T-helper 17 cell (primary cell): ENCODE measurements at places on chromosomes 3 and 15.

DNA sequence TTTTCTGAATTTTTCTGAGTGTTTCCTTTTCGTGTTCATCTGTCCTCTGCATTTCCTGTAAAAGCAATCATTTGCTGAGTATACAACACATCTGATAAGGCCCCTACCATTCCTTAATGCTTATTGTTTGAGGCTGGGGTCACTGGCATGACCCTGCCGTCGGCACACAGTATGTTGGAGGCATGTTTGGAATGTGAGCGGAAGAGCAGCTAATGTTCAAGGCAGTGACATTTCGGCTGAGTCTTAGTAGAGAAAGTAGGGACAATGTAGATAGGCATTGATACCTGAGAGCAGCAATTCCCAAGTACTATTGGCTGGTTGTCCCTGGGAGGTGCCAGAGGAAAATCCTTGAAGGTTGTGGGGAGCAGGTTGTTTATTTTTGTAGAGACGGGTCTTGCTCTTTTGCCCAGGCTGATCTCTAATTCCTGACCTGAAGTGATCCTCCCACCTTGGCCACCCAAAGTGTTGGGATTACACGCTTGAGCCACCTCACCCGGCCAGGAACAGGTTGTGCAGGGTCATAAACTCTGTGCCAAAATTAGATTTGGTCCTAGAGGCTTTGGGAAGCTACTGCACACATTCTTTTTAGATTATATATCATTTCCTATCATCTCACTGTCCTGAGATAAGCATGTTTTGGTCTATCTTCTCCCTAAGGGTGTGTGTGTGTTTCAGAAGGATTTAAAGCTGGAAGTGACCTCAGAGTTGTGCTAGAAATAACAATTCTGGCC is 13.5 kb downstream of the PTPN23 start:
- H3K36me3 ChIP-seq, result no peaks in the 10 kb centered on the region
- DNase-seq, result no peak
- no peak overlapping the region for H3K4me3 ChIP-seq
- no peaks in the 10 kb centered on the region for H3K27me3 ChIP-seq

- H3K4me3 ChIP-seq, result no peak overlapping the region
- no peaks in the 10 kb centered on the region for H3K36me3 ChIP-seq
- H3K27me3 ChIP-seq, result peaks cover 10% of the 10 kb centered on the region
- H3K27ac ChIP-seq, result no peak overlapping the region
- no peak for DNase-seq
- no peaks in the 10 kb centered on the region for H3K4me1 ChIP-seq
These were observed 68.0 kb downstream of the PDZRN3 start for GRCh38 chr3:73556520-73557372.

- DNase-seq, result no peak
- no peak overlapping the region for H3K27ac ChIP-seq
- H3K4me3 ChIP-seq, result no peak overlapping the region
- H3K4me1 ChIP-seq, result peaks cover 10% of the 10 kb centered on the region
These were observed 136.0 kb upstream of the RAP2B start for GRCh38 chr3:153026026-153026425.

- H3K4me3 ChIP-seq, result no peak overlapping the region
- DNase-seq, result no peak
- peaks cover 5% of the 10 kb centered on the region for H3K4me1 ChIP-seq
- H3K27me3 ChIP-seq, result peaks cover 31% of the 10 kb centered on the region
- no peak overlapping the region for H3K27ac ChIP-seq
These were observed 39.6 kb upstream of the SEC13 start for GRCh38 chr3:10360478-10360877.

- no peaks in the 10 kb centered on the region for H3K36me3 ChIP-seq
- H3K4me1 ChIP-seq, result no peaks in the 10 kb centered on the region
- H3K27ac ChIP-seq, result no peak overlapping the region
- DNase-seq, result no peak
These were observed 253.8 kb upstream of the COL8A1 start for GRCh38 chr3:99384596-99384995.

- no peak for DNase-seq
- no peaks in the 10 kb centered on the region for H3K27me3 ChIP-seq
- H3K36me3 ChIP-seq, result peaks cover 13% of the 10 kb centered on the region
- H3K4me3 ChIP-seq, result peak overlapping the region; percentile 94
- H3K4me1 ChIP-seq, result peaks cover 48% of the 10 kb centered on the region
These were observed 1.8 kb downstream of the UBE2E1 start for GRCh38 chr3:23807424-23808015.

DNA sequence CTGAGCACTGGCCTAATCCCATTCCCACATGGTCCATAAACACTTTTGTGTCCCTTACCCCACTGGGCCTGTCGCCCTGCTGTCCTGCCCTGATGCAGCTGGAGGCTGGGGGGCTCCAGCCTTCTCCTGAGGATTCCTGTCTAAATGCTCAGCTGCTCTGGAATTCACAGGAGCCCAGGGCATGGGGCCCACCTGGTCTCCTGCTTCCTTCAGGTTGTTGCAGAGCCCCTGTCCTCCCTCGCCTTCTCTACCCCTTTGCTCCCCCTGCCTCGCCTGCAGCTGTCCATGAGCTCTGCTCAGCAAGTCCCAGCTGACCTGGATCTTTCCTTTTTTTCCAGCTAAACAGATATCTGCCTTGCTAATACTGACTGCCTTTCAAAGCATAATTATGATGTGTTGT is 286.9 kb downstream of the XXYLT1 start:
- H3K27me3 ChIP-seq, result peaks cover 49% of the 10 kb centered on the region
- no peak overlapping the region for H3K27ac ChIP-seq
- H3K4me1 ChIP-seq, result peaks cover 2% of the 10 kb centered on the region
- DNase-seq, result no peak
